Lung (tissue), 17 donors: ENCODE measurements at places on chromosomes 11 and 22. TPM values are rescaled to one million over a fixed set of nuclear protein-coding genes. Genes with fewer than 3 reads are reported as not detected.

GAL gene
- not detected for polyA plus RNA-seq

OR10G4 gene
- polyA plus RNA-seq, result not detected

SSH3 gene
- 19.0 TPM for polyA plus RNA-seq

GAB4 gene
- not detected for polyA plus RNA-seq

ACRV1 gene
- not detected for polyA plus RNA-seq

ROBO4 gene
- 32.1 TPM for polyA plus RNA-seq
